Right renal cortex interstitium (tissue), 3 donors: ENCODE measurements at places on chromosomes 6 and 20. TPM values are rescaled to one million over a fixed set of nuclear protein-coding genes. Genes with fewer than 3 reads are reported as not detected.
A peak's percentile ranks its signal among the peaks of the same experiment; 100 is the strongest.

TRMT11 gene
- polyA plus RNA-seq = 34.2 TPM

SPTLC3 gene
- polyA plus RNA-seq = 19.6 TPM

ATP9A gene
- 58.7 TPM for polyA plus RNA-seq

EYS gene
- polyA plus RNA-seq = 0.69 TPM

NHLRC1 gene
- polyA plus RNA-seq = 1.9 TPM

GRCh38 chr6:29678114-29678513 lies 2.8 kb downstream of the ZFP57 start:
- DNase-seq = no peak

DNA sequence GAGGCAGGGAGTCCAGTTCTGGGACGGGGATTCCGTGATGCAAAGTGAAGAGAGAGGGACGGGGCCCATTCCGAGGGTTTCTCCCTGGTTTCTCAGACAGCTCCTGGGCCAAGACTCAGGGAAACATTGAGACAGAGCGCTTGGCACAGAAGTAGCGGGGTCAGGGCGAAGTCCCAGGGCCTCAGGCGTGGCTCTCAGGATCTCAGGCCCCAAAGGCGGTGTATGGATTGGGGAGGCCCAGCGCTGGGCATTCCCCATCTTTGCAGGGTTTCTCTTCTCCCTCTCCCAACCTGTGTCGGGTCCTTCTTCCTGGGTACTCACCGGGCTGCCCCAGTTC lies 35.9 kb upstream of the HLA-G start:
- DNase-seq = no peak

DNA sequence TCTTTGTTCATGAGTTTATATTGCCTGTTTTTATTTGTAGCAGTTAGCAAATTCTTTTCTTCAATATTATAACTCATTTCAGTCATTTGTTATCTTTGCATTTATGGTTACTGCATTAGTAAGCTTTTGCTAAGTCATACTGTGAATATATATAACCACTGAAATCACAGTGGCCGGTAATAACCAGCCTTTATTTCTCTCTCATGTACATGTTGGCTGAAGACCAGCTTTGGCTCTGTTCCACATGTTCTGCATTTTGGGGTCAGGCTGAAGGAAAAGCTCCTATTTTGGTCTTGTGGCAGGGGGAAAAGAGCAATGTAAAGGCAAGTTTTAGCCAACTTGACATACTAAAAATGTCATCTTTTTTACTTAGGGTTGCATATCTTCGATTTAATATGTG lies 276.3 kb downstream of the BCKDHB start:
- peak; percentile 47 for DNase-seq

GRCh38 chr20:53338716-53339115 lies 254.9 kb downstream of the ZNF217 start:
- no peak for DNase-seq

GRCh38 chr20:4881006-4881730 lies 120.1 kb downstream of the SLC23A2 start:
- DNase-seq = no peak

- no peak for DNase-seq
Observed at GRCh38 chr20:19205981-19206396, 6.5 kb upstream of the SLC24A3 start.

GRCh38 chr20:64035933-64036345 lies at the start of gene C20orf204:
TSS of gene C20orf204 (plus strand) at chr20:64036182. CDS start at chr20:64036324, 142 bp downstream.
- DNase-seq = no peak

DNA sequence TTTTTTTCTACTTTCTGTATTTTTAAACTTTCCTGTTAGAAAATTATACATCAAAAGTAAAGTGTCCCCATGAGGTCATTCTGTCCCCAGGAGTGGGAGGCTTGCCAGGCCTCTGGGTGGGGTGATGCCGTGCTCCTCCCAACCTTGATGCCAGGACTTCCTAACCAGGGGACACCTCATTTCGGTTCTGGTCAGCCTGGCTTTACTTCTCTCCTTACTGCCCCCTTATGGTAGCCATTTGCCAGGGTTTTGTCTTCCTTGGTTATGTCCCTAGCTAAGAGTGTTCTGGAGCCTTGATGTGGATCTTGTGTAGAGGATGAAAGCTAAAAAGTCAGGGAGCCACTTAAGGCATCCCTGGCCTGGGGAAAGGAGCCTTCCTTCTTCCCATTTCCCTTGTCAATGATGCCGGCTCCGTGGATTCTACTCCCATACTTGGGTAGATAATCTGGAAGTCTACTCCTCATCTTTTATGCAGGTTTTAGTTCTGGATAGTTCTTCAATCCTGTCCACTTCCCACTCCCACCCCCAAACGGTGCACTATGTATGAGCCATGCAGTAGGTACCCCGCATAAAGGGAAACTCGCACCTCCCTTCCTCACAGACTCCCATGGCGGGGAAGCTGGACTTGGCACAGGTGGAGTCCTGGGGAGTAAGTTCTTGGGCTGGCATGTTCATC lies 164.1 kb upstream of the SALL4 start:
- DNase-seq = no peak

GRCh38 chr6:162728706-162729105 lies 932 bp downstream of the PACRG start:
- DNase-seq = no peak

- DNase-seq = no peak
Observed at GRCh38 chr6:88945415-88946008, 17.9 kb downstream of the RNGTT start.

DNA sequence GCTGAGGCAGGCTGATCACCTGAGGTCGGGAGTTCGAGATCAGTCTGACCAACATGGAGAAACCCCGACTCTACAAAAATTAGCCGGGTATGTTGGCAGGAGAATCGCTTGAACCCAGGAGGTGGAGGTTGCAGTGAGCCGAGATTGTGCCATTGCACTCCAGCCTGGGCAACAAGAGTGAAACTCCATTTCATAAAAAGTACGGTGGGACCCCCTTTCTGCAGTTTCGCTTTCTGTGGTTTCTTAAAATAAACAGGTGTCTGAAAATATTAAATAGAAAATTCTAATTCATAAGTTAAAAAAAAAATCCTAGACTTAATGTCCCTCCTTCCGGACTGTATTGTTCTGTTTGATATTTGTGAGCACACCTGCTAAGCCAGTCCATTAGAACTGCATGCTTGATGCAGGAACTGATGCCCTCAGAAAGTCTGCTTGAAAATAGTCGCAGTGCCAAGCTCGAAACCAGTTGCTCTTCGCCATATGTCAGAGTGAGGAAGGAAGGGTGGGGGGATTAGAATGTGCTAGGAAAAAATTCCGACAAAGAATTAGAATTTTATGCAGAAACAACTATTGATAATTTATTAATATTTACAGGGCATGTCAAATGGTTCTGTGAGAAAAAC lies 85.9 kb downstream of the JARID2 start:
- no peak for DNase-seq

- no peak for DNase-seq
Observed at GRCh38 chr6:90729057-90729456, 142.2 kb upstream of the MAP3K7 start.

GRCh38 chr20:39069976-39070375 lies 107.8 kb downstream of the DHX35 start:
- DNase-seq = no peak

GRCh38 chr20:21280522-21281016 lies 22.6 kb upstream of the XRN2 start:
- DNase-seq = no peak

DNA sequence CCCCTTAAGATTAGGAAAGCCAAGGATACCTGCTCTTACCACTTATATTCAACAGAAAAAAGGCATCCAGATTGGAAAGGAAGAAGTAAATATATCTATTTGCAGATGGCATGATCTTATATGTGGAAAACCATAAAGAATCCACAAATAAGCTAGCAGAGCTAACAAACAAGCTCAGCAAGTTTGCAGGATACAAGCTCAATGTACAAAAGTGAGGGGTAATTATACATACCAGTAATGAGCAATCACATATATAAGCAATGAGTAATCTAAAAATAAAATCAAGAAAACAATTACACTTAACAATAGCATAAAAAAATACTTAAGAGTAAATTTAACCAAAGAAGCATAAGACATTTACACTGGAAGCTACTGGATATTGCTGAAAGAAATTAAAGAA lies 31.6 kb upstream of the HMGN3 start:
- DNase-seq = no peak

GRCh38 chr6:164108869-164109769 lies 694.6 kb downstream of the QKI start:
- DNase-seq = no peak

DNA sequence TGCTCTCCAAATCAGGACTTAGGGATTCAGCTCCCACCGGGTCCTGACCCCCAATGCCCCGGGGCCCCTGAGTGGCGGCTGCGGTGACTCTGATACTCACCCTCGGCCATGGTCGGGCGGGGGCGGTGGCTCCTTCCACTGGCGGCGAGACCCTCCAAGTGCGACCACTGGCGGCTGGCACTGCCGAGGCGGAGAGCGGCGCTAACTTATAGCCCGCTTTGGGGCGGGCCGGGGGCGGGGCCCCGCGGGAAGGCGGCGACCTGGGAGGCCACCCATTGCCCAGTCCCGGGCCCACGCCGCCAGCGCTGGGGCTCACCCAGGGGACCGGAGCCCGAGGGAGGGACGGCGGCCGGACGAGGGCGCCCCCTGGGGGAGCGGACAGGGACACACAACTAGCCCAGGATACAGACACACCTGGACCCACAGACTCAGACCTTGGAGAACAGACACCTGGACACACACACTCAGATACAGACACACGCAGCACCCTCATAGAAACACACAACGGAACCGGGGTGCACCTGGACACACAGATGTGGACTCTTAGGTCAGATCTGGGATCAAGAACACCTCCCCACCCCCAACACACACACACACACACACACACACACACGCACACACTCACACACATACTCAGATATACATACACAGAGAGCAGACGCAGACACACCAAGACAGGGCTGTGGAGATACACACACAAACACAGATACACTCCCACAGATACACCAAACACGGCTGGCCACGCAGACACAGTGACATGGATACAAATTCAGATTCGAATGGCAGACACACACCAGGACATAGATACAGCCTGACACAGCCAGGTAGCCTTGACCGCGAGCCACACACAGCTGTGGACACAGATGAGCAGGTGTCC lies at the start of gene TGM2:
Gene TGM2, minus strand, starts transcription at position 182 of the 877 bp plus-strand sequence. Its CDS starts 72 bp downstream, at position 110.
- no peak for DNase-seq

DNA sequence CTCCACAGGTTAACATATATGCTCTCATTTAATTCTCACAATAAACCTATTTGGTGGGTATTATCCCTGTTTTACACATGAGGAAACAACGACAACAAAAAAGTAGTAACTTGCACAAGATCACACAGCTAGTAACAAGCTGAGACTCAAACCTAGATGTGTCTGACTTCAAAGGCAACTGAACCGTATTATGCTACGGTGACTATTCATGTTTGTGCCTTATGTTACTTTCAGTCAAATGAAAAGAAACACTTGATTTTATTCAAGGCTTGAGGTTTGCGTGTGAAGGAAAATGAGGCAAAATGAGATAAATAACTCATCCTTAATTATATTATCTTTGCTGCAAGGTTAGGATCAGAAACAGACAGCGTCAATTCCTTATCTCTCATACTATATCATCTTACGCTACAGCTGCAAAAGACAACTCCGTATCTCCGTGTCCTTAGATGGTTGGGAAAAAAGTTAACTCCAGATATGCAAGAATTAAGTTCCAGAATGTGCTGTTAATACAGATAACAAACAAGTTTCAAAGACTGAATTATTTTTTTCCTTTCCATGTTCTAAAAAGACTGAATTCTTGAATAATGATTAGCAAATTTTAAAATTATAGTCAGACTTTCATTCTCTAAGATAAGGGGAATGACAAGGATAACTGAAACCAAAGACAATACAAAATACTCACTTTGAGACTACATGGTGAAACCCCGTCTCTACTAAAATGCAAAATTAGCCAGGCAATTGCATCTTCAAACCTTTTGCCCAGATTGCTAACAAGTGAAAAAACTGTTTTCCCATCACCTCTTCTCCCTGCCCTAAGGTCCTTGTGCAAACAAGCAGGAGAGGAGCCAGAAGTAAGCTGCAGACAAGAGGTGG lies 27.8 kb downstream of the STAU1 start:
- DNase-seq = no peak

GRCh38 chr20:6726761-6727160 lies 40.7 kb upstream of the BMP2 start:
- DNase-seq = no peak

- no peak for DNase-seq
Observed at GRCh38 chr20:41408156-41408794, 41.7 kb upstream of the EMILIN3 start.
